GF-D8 (cell line): ENCODE measurements at places on chromosomes 12 and 14.

DNA sequence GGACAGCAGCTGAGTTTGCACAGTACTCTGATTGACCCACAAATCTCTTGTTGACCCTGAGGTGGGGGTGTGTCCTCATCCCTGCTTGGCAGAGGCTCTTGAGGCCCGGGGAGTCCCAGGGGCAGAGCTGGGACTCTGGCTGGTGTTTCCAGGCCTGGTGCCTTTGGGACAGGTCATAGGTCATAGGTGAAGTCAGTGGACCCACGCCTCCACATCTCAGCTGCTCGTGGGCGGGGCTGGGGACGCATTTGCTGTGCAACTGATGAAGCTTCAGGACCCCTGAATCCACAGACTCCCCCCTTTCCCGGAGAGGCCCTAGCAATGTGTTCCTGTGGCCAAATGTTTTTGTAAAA, 408 bp upstream of the CACNA2D4 start:
- no peak for DNase-seq

DNA sequence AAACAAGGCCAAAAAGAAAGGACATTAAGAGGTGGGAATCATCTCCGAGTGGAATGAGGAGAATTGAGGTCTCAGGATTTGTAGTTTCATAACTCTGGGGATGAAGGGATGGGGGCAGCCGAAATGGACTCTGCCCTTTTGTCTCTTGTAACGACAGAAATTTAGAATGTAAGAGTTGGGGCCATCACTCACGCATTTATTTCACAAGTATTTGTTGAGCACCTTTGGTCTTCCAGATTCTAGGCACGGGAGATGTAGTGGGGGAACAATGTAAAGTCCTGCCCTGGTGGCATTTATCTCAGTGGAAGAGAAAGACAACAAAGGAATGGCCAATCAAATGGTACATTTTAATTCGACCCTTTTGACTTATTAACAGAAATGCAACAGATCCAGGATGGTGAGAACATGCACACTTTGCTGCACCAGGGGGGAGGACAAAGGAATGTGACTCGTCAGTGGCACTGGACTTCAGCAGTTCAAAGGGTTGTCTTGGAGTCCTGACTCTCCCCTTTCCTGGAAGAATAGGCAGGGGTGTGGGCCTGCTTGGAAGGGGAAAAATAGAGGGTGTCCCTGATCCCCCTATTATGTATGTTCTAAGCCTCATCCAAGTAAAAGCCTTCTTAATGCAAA, 102.0 kb downstream of the TMEM30B start:
- no peak for DNase-seq

DNA sequence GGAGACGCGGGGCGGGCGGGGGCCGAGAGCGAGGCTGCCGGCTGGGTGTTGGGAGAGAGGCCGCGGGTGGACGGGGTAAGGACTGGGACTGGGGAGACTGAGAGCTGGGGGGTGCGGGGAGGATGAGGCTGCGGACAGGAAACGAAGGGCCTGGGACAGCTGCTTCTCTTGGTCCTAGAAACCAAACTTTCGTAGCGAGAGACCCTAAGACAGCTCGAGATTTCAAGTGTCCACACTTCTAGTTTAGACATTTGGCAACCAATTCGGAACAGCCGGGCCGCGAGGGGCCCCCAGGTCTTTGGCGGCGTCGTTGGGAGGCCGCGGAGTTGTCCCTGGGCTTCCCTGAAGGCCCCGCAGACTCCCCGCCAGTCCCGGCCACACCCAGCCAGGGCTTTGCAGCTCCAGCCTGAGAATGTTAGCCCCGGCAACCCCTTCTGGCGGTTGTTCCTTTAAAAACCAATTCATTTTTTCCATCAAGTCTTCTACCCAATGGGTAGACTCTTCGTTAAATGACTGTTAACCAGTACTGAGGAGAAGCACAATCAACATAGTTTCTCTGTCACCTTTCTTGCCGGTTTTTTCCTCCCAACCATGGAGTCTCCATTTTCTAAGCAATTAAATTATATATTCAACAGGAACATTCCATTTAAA, 11.5 kb downstream of the NKX2-1 start:
- no peak for DNase-seq

GRCh38 chr14:65948302-65948701, 535.8 kb downstream of the FUT8 start:
- no peak for DNase-seq

GRCh38 chr12:87795555-87795954, 233.6 kb downstream of the C12orf50 start:
- DNase-seq: no peak
